ENCODE measurements at places on chromosomes 11 and 22.

- no peak for DNase-seq
Measured at GRCh38 chr22:36291831-36292740, 39.2 kb downstream of the APOL1 start.

- DNase-seq: no peak
Measured at GRCh38 chr11:75492181-75492820, 33.4 kb downstream of the GDPD5 start.

GRCh38 chr22:41768430-41768829 is 32.0 kb upstream of the CCDC134 start:
- DNase-seq: no peak

DNA sequence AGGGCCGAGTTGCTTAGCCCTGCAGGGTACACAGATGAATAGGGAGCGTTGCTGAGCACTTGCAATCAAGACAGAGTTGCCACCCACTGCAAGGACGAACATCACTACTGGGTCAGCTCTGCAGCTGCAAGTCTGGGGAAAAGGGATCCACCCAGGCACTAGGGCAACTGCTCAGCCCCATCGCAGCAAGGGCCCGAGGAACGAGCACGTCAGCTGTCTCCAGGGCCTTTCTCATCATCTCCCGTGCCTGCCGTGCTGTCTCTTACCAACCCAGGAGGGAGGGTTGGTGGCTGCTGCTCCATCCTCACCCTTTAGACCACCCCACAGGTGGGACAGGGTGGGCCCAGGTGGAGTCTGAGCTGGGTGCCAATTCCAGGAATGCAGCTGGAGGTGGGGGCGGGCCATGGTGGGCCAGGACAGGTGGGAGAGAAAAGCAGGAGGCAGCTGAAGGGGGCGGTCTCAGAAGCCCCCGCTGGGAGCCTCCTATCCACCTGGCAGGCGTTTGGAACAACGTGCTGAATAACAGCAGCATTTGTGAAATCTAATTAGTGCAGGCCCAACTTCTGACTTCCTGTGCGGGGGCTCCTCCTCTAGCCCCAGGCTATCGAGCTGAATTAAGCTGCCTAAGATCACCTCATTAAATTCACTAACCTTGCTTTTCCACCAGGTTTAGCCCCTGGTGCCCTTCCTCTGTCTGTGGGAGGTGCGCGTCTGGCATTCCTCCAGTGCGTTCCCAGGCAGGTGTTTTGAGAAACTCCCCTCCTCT is 252.5 kb downstream of the ST3GAL4 start:
- DNase-seq: no peak

GRCh38 chr11:117796456-117796871 is 552 bp downstream of the DSCAML1 start:
- no peak for DNase-seq

- DNase-seq: no peak
Measured at GRCh38 chr11:72243173-72244059, 560 bp downstream of the PHOX2A start.

- no peak for DNase-seq
Measured at GRCh38 chr11:47918370-47918690, 62.0 kb upstream of the PTPRJ start.

All from NCI-H1436 treated with DMSO at 0.1 percent for 48 hours (cell line).